Activated T-cell treated with anti-CD3 and anti-CD28 coated beads for 24 hours (primary cell): ENCODE measurements at places on chromosomes 4 and X.

DNA sequence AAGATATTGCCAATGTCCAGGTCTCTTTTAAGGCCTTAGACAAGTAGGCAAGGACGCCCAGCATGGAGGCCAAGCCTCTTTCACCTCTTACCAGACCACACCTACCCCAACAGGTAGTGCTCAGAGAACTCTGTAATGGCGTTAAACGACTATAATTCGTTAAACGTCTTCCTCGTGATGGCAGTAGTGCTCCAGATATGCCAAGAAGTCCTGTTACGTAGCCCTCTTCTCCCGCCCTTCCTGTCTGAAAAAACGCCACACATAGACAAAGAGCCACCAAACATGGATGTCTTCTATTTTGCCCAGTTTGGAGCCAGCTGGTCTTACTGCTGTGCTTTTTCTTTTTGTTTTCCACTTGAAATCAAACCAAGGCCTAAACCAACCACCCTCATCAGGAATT is 190.7 kb downstream of the OR13H1 start:
- no peak for DNase-seq

GRCh38 chr4:120843849-120844527 is 78.5 kb downstream of the PRDM5 start:
- DNase-seq, result no peak

DNA sequence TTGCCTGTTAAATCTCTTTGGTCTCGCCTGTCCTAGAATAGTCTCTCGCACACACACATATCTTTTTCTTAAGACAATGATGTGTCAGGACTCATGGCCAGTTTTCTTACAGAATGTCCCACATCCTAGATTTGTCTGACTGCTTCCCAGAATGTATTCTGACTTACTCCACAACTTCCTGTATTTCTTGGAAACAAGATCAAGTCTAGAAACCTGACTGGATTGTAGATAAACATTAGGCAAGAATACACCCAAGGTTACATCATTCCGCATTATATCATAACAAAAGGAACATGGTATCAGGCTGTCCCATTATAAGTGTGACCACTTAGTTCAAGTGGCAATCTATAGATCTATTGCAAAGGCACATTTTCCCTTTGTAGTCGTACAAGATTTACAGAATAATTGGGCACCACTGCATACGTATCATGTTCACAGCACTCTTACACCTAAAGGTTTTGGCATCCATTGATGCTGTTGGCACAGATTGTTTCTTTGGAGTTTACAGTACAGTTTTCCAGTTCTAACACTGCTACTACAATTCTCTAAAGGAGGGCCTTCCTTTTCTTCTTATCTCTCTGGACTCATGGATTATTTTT is 56.4 kb downstream of the FBXW7 start:
- DNase-seq, result no peak

GRCh38 chr4:122584519-122584918 is 36.3 kb downstream of the IL21 start:
- DNase-seq, result no peak

DNA sequence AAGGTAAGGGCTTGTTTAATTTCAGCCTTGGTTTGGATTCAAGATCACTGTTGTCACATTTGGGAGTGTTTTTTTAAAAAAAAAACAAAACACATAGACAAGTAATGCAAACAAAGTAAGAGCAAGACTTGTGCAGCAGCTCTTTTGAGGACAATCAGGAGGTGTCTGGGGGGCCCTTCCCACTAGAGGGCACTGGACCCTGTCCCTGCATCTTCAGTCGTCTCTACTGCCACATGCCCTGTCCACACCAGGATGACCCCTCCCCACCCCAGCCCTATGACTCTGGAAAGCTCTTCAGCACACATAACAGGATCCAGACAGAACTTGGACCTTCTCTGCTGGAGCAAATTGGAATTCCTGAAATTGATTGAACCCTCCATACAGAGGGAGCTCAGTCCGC is 71.0 kb downstream of the USP46 start:
- no peak for DNase-seq

DNA sequence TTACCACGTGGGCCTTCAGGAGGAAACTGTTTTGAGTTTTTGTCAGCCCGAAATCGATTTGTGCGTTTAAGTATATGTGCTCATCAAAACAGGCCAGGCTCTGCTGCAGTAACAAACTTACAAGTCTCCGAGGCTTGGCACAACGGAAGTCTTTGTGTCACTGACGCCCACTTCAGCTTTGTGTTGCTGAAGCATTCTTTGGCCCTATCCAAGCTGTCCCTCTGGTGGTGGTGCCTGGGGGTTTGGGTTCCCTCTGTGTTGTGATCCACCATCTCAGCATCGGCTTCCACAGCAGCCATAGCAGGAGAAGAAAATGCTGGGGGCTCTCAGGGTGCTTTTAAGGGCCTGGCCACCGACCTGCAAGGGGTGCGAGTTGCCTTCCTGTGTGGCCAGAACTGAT is 176.4 kb downstream of the PTTG2 start:
- DNase-seq, result no peak

- DNase-seq, result no peak
These were observed 1.6 kb downstream of the GAB1 start for GRCh38 chr4:143338313-143338712.

DNA sequence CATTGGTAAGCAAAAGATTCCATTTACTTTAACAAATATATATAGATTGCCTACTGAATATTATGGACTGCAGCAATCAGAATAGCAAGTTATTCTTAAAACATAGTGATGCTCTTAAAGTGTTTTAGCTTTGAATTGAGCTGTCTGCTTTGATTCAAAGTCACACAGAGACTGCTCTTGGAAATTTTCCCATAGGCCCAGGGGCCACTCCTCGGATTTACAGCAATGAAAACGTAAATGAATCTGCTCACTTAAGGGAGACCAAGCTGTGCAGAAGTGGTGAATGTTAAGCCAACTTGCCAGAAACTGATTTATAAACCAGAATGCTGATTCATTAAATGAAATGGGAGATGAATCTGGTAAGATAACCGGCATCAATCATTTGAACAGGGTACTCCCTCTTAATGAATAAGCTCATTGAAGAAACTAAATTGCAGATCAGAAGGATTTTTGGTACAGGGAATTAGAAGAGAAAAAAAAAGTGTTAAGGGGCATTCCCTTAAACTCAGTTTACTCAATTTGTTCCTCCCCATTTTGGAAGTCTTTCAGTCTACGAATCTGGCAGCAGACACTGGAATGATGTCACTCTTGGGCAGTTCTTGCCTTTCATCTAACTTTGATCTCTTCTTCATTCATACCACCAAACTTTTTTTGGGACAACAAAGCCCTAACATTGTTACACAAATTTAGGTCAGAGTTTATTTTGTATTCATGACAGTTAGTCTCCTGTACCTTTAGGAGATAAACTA is 363.3 kb upstream of the MAGEB2 start:
- DNase-seq, result no peak

GRCh38 chr4:112766422-112766821 is 129.5 kb downstream of the LARP7 start:
- DNase-seq, result no peak

DNA sequence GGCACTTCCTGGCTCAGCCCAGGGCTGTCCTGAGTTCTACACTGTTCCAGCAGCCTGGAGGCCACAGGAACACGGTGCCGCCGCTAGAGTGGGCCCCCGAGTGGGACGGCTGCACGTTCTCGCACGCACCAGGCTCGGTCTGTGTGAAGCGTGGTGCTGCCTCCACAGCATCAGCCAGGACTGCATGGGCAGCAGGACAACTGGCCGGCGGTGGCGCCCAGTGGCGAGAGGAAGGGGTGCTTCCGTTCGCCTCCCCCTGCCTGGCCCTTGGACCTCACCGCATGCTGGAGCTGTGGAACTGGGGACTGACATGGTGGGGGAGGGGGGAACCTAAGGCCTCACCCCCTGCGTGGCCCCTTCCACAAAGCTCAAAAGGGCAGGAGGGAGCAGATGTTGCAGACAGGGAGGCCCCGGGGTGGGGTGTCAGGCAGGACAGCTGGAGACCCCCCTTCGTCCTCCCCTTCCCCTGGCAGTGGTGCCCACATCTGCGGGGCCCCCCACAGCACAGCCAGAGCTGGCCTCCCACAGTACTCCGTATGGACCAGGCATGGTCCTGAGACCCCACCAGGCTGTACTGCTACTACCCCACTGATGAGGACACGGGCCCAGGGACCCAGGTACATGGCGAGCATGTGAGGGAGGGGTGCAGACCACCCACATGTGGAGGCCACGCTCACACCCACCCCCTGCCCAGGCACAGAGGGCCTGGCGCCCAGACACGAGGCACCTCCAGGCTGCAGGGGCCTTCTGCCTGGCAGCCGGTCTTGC is 58.5 kb downstream of the ACOX3 start:
- DNase-seq, result no peak
